Right atrium auricular region (tissue), 2 donors: ENCODE measurements at places on chromosomes 7 and 10. TPM values are rescaled to one million over a fixed set of nuclear protein-coding genes. Genes with fewer than 3 reads are reported as not detected.

GRCh38 chr10:129949411-129949810 lies 14.7 kb downstream of the EBF3 start:
- no peaks in the 10 kb centered on the region for H3K36me3 ChIP-seq
- no peaks in the 10 kb centered on the region for H3K27me3 ChIP-seq
- no peak overlapping the region for H3K4me3 ChIP-seq
- peak overlapping the region; percentile 52 for H3K27ac ChIP-seq
- DNase-seq, result no peak

DNA sequence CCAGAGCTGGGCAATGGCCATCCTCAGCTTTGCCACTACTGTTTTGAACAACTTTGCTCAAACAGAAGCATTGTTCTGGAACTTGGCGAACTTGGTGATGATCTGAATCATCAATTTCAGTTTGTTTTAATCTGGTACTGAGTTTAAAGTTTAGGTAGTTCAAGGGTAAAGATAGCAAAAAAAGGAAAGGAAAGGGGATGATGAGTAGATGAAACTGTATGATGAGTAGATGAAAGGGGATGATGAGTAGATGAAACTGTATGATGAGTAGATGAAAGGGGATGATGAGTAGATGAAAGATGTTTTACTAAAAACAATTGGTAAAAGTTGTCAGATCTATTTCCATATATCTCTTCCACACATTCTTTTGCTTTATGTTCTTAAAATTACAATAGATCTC lies 737.0 kb downstream of the LRMDA start:
- no peak for DNase-seq
- no peak overlapping the region for H3K27ac ChIP-seq
- no peaks in the 10 kb centered on the region for H3K36me3 ChIP-seq
- H3K4me1 ChIP-seq, result no peaks in the 10 kb centered on the region
- no peaks in the 10 kb centered on the region for H3K27me3 ChIP-seq

- no peak overlapping the region for H3K27ac ChIP-seq
- H3K4me3 ChIP-seq, result no peak overlapping the region
- no peaks in the 10 kb centered on the region for H3K36me3 ChIP-seq
Measured at GRCh38 chr7:98771519-98771918, 98.3 kb downstream of the TMEM130 start.

Gene CHAT
- not detected for total RNA-seq

GRCh38 chr7:15581352-15581951 lies 19.6 kb upstream of the AGMO start:
- H3K4me3 ChIP-seq, result no peak overlapping the region
- DNase-seq, result no peak
- no peaks in the 10 kb centered on the region for H3K27me3 ChIP-seq
- H3K27ac ChIP-seq, result no peak overlapping the region

Gene CLCN1
- total RNA-seq, result not detected

- no peak overlapping the region for H3K4me3 ChIP-seq
- H3K27me3 ChIP-seq, result no peaks in the 10 kb centered on the region
- H3K4me1 ChIP-seq, result no peaks in the 10 kb centered on the region
- no peak for DNase-seq
- H3K36me3 ChIP-seq, result no peaks in the 10 kb centered on the region
Measured at GRCh38 chr7:98034081-98035035, 44.4 kb upstream of the OCM2 start.

DNA sequence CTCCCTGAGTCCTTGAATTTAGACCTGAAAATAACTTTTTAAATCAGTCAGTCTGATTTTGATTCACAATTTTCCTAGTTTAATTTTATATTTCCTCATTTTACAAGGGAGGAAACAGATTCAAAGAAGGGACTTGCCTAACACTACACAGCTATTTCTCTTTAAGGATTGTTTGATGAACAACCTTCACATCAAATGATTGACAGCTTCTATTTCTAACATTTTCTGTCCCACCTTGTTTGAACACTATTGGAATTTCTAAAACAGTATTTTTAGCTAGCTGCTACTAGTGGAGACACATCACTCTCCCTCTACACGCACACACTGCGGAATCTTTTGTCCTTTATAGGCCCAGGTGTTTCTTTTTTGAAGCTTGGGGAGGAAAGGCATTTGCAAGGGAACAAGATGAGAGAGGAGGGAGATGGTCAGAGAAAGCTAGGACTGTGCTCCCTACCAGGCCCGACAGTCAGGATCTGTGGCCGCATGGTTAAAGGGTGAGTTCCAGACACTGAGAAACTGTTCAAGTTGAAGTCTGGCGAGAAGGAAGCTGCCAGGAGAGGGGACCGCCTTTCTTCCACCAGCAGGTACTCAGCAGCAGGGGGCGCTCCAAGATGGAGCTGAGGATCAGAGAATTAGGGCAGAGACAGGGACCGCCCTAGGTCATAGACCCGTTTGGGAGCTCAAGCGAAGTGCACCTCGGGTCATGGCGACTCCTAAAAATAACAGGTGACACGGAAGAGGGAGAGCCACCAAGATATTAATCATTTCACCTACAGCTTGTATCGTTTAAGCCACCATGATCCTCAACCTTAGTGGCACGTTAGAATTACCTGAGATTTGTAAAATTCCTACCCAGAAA lies 49.7 kb downstream of the DNAJC12 start:
- DNase-seq, result no peak
- no peaks in the 10 kb centered on the region for H3K27me3 ChIP-seq
- no peak overlapping the region for H3K27ac ChIP-seq
- H3K4me1 ChIP-seq, result no peaks in the 10 kb centered on the region
- H3K36me3 ChIP-seq, result no peaks in the 10 kb centered on the region

Gene CTAGE6
- total RNA-seq, result not detected

Gene RNF133
- 1.1 TPM for total RNA-seq

- no peaks in the 10 kb centered on the region for H3K36me3 ChIP-seq
- H3K27ac ChIP-seq, result no peak overlapping the region
- no peak overlapping the region for H3K4me3 ChIP-seq
- H3K4me1 ChIP-seq, result no peaks in the 10 kb centered on the region
- no peak for DNase-seq
Measured at GRCh38 chr10:103467406-103467805, 8.7 kb upstream of the CALHM1 start.

DNA sequence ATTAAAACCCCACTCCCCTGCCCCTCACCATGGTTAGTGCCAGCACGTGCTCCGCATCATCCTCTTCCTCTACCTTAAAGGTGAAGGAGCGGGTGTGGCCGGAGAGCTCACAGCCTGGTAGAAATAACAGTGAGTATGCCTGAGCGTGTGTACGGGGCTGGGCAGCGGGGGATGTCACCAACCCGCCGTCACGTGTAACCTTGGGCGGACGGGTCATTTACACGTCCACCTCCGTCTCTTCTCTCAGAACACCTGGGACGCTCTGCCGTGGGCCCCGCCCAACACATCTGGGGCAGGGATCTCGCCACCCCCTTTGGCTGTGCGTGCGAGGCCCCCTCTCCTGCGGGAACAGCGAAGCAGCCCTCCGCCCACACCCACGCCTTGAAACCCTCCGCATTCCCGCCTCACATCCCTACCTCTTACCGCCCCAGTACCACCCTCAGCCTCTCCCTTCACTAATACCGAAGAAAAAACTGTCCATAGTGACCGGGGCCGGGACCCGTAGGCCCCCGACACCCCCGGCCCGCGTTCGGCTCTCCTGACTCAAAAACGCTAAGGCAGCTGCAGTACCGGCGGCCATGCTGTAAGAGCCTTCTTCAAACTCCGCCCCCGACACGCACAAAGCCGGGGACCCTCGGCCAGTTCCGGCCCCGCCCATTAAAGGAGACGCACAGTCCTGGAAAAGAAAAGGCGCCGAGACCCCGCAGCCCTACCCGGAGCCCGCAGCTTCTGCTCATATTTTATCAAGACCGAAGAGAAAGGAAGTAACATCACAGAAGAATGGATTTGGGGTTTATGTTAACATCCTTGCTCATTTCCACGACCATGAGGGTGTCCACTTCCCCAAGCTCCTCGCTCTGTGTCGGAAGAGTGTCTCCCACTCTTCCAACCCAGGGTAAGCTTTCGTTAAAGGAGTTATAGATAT lies at the start of gene NPM3:
TSS of gene NPM3 (minus strand) at position 636 of the 925 bp plus-strand sequence. CDS start at position 580, 56 bp downstream.
- peak; percentile 87 for DNase-seq
- peaks cover 31% of the 10 kb centered on the region for H3K36me3 ChIP-seq
- peak within 1 kb of the TSS; percentile 44 for H3K27ac ChIP-seq
- H3K4me3 ChIP-seq, result peak within 1 kb of the TSS; percentile 54
- no peaks in the 10 kb centered on the region for H3K27me3 ChIP-seq

DNA sequence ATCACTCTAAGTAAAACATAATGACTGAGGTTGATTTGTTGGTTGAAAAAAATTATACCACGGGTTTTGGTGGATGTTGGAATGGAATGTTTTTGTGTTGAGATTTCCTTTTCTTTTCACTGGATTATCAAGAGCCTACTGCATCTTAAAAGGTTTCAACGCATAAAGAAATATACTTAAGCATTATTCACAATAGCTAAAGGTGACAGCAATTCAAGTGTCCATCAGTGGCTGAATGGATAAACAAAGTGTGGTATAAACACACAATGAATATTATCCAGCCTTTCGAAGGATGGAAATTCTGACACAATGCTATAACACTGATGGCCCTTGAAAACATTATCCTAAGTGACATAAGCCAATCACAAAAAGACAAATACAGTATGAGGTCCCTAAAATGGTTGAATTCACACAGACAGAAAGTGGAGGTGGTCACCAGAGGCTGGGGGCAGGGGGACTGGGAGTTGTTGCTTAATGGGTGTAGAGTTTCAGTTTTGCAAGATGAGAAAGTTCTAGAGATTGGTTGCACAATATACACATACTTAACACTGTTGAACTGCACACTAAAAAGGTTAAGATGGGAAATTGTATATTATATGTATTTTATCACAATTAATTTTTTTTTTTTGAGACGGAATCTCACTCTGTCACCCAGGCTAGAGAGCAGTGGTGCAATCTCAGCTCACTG lies 122.3 kb downstream of the NRP1 start:
- H3K36me3 ChIP-seq, result peaks cover 28% of the 10 kb centered on the region
- DNase-seq, result no peak
- H3K27ac ChIP-seq, result peak overlapping the region; percentile 56
- H3K4me3 ChIP-seq, result no peak overlapping the region

DNA sequence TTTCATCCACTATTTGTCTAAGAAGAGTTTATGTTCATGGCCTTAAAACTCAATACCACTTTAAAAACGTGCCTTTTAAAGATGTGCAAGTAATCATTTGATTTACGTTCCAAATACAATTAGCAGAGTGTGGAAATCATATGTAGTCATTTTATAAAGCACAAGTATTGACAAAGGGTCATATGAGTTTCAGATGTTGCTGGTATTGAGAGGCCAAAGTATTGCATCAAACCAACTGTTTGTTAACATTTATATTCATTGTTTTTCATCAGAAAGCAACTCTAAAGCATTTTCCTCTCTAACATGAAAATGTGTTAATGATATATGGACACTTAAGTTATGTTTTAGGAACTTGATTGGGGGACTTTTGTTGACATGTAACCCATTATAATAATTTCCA lies 11.5 kb upstream of the TSGA13 start:
- no peak overlapping the region for H3K27ac ChIP-seq
- H3K27me3 ChIP-seq, result no peaks in the 10 kb centered on the region
- H3K36me3 ChIP-seq, result no peaks in the 10 kb centered on the region
- DNase-seq, result no peak

Gene EN2
- total RNA-seq, result not detected

GRCh38 chr7:6256677-6257535 lies 15.5 kb downstream of the CYTH3 start:
- H3K4me1 ChIP-seq, result no peaks in the 10 kb centered on the region
- DNase-seq, result peak; percentile 77
- H3K27me3 ChIP-seq, result no peaks in the 10 kb centered on the region

DNA sequence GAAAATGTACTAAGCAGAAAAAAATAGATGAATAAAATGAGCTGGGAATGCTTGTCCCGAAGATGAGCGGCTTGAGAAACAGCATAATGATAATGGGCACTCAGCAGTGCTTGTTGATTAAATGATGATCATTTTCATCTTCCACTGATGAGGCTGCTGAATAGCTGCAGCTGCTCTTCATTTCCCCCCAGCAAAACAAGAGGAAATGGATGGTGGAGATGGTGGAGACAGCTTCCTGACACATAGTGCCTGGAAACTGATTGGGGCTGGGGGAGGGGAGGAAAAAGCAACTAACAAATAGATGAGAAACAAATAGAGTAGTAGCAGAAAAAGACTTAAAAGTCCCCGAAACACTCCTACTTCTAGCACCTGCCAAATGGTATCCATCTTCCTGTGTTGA lies 41.4 kb downstream of the MRC1 start:
- H3K4me1 ChIP-seq, result no peaks in the 10 kb centered on the region
- DNase-seq, result no peak
- H3K27me3 ChIP-seq, result no peaks in the 10 kb centered on the region
- H3K36me3 ChIP-seq, result no peaks in the 10 kb centered on the region

- no peaks in the 10 kb centered on the region for H3K27me3 ChIP-seq
- H3K27ac ChIP-seq, result peak overlapping the region; percentile 37
- no peak overlapping the region for H3K4me3 ChIP-seq
- no peak for DNase-seq
- peaks cover 6% of the 10 kb centered on the region for H3K36me3 ChIP-seq
Measured at GRCh38 chr10:124696446-124697392, 47.5 kb downstream of the FAM53B start.

- DNase-seq, result no peak
- no peak overlapping the region for H3K27ac ChIP-seq
- H3K36me3 ChIP-seq, result no peaks in the 10 kb centered on the region
- no peaks in the 10 kb centered on the region for H3K27me3 ChIP-seq
Measured at GRCh38 chr10:30357075-30357801, 8.2 kb upstream of the MTPAP start.

DNA sequence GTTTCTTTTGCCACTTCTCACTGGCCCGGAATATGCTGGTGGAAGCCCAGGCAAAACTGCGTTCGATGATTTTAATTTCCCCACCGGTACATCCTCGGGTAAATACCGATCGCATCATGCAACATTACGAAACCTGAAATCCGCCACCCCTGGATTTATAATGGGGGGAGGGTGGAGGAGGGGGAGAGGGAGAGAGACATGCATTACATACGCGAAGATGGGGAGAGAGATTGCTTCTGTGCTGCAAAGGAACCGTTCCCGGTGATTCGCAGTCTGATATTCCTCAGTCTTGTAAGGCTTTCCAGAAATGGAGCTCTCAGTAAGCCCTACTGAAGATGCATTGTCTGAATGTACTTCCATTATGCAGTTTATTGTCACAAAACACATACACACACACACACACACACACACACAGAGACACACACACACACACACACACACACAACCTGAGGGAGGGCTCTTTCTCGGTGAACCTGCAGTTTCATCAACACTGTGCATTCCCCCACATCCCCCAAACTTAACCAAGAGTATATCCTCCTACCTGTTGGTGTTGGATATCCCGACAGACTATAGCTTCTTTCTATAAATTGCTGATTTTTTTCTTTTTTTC lies 741 bp downstream of the GPR85 start:
- no peaks in the 10 kb centered on the region for H3K27me3 ChIP-seq
- DNase-seq, result no peak
- H3K4me3 ChIP-seq, result peak overlapping the region; percentile 48
- peaks cover 6% of the 10 kb centered on the region for H3K4me1 ChIP-seq
- no peak overlapping the region for H3K27ac ChIP-seq

Gene ANKRD30A
- total RNA-seq, result not detected

Gene TAC1
- not detected for total RNA-seq

DNA sequence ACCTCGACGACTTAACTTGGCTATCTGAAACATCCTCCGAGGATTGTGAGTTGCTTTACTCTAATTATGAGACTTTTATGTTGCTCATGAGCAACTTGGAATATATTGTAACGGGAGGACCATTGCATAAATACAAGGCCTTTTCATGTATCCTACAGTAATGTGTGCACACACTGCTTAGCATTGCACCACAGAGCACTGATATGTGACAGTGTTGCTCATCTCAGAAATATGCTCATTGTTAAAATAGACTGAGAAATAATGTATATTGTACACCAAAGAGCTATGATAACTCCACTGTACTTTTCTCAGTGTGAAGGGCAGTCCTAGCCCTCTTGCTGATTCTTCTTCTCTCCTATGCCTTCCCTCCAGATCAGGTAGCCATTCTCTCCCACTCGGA lies 102.8 kb upstream of the CDK13 start:
- no peak overlapping the region for H3K4me3 ChIP-seq
- no peaks in the 10 kb centered on the region for H3K27me3 ChIP-seq
- no peaks in the 10 kb centered on the region for H3K4me1 ChIP-seq
- no peaks in the 10 kb centered on the region for H3K36me3 ChIP-seq
- no peak for DNase-seq
